ENCODE measurements at places on chromosomes 6 and 20. TPM values are rescaled to one million over a fixed set of nuclear protein-coding genes. Genes with fewer than 3 reads are reported as not detected.

FRK gene
- 1.1 TPM for total RNA-seq

SRMS gene
- not detected for total RNA-seq

- no peak overlapping the region for H3K27ac ChIP-seq
- no peaks in the 10 kb centered on the region for H3K36me3 ChIP-seq
- H3K4me3 ChIP-seq: no peak overlapping the region
- no peaks in the 10 kb centered on the region for H3K27me3 ChIP-seq
- peaks cover 7% of the 10 kb centered on the region for H3K4me1 ChIP-seq
Observed at GRCh38 chr6:1644516-1645060, 34.9 kb downstream of the FOXC1 start.

- no peak overlapping the region for H3K4me3 ChIP-seq
- no peak overlapping the region for H3K27ac ChIP-seq
- H3K27me3 ChIP-seq: no peaks in the 10 kb centered on the region
- no peak for DNase-seq
- H3K4me1 ChIP-seq: peaks cover 5% of the 10 kb centered on the region
- H3K36me3 ChIP-seq: no peaks in the 10 kb centered on the region
Observed at GRCh38 chr6:7833751-7834070, 76.9 kb downstream of the TXNDC5 start.

GRCh38 chr20:49166534-49167449 lies 21.3 kb downstream of the STAU1 start:
- no peak overlapping the region for H3K4me3 ChIP-seq
- no peak overlapping the region for H3K27ac ChIP-seq
- DNase-seq: no peak
- peaks cover 7% of the 10 kb centered on the region for H3K4me1 ChIP-seq

Measured in osteoblast (primary cell).